ENCODE measurements at places on chromosomes 7 and 10.

GRCh38 chr7:135253851-135254771, 20.5 kb downstream of the STRA8 start:
- DNase-seq: peak; percentile 90

GRCh38 chr7:110388457-110388856, 702.5 kb upstream of the LRRN3 start:
- DNase-seq: no peak

DNA sequence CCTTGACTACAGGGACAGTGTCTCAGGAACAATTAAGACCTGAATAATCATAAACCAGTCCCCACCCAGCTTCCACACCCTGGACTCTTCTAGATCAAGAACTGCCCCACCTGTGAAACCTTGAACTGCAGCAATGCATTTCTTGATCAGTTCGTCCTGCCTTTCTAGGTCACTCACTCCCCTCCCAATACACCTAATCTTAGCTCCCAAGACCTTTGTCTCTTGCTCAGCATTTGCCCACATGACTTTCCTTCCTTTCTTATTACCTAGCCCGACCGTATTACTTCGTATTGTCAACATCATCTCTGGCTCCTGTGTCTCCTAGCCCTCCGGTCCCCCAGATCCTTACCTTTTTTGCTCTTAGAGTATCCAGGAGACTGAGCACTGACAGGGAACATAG, 5.5 kb upstream of the NAMPT start:
- DNase-seq: no peak

GRCh38 chr10:34228066-34228465, 587.0 kb downstream of the PARD3 start:
- no peak for DNase-seq

DNA sequence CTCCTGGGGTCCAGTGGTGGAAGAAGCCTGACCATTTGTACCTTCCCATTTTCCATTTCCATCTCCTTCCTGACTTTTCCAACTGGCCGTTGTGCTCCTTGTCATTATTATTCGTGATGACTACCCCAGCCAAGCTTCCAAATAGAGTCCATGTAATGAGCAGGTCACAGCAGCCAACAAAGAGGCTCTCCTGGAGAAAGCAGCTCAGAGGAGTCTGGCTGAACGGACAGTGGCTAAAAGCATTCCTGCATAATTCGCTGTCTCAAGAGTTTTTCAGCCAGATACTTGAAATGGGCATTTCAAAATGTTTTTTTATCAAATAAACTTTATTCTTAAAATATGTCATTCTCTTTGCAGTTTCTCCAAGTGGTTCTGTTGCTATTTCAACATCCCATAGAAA, 458.6 kb downstream of the INHBA start:
- DNase-seq: peak; percentile 17

- no peak for DNase-seq
These were observed 23.5 kb downstream of the CAMK1D start for GRCh38 chr10:12372846-12373245.

- DNase-seq: no peak
These were observed 85.4 kb upstream of the CHCHD3 start for GRCh38 chr7:133167300-133167699.

Data from MG63 (cell line).